Stimulated activated CD8-positive, alpha-beta memory T cell treated with anti-CD3 and anti-CD28 coated beads, Interleukin-15, amount 100 ng/mL, for 48 hours (primary cell): ENCODE measurements at places on chromosomes 2 and 18.
A peak's percentile ranks its signal among the peaks of the same experiment; 100 is the strongest.

DNA sequence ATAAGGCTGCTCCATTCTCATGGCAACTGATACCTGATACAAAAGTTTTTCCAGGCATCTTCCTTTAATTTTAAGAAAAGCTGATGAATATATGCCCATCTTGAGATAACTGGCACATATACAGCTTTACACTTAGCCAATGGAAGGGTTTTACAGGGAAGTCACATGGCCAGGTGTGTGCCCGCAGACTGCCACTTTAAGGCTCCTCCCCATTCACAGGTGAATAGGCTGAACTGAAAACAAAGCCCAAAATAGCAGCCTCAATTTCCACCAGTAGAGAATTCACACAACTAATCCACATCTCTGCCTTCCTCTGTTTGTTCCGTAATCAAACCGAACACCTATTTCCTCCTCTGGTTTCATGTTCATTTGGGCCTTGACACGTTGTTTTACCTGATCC is 9.8 kb upstream of the ME2 start:
- DNase-seq = no peak

GRCh38 chr18:26656944-26657536 is 108.7 kb upstream of the KCTD1 start:
- DNase-seq = no peak

- DNase-seq = no peak
These were observed 463.2 kb downstream of the THSD7B start for GRCh38 chr2:137228566-137228965.

DNA sequence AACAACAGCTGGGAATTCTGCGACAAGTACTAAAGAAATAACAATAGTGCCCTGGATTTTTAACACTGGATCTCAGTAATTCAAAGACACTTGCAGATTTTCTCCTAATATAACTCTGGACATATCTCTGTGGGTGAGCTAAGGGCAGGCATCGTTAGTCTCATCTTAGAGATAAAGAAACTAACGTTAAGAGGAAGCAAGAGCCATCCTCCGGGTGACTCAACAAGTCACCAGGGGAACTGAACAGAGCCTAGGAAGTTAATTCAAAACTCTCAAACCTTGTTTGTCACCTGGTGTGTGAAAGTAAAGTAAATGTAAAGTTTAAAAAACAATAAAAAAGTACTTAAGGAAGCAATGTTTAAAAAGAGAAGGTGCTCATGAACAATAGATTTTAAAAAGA is 41.6 kb upstream of the NRP2 start:
- no peak for DNase-seq

- no peak for DNase-seq
These were observed 130.4 kb upstream of the CYP26B1 start for GRCh38 chr2:72278046-72278445.

- no peak for DNase-seq
These were observed 33.1 kb upstream of the TTC39C start for GRCh38 chr18:23981369-23981980.

DNA sequence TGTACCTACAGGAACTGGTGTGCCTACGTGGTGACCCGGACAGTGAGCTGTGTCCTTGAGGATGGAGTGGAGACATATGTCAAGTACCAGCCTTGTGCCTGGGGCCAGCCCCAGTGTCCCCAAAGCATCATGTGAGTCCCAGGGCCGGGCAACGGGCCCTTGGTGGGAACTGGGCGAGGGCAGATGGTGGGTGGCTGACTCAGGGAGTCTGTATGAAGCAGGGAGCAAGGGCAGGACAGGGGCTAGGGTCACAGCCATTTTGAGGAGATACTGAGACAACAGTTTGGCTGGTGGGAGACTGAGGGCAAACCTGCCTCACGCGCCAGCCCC is 1.7 kb downstream of the EMILIN1 start:
- DNase-seq = no peak

DNA sequence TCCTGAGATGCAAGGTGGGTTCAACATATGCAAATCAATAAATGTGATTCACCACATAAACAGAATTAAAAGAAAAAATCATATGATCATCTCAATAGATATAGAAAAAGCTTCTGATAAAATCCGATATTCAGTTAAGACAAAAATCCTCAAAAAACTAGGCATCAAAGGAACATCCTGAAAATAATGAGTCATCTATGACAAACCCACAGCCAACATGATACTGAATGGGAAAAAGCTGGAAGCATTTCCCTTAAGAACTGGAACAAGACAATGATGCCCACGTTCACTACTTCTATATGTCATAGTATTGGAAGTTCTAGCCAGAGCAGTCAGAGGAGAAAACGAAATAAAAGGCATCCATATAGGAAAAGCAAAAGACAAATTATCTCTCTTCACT is 80.4 kb downstream of the MYO3B start:
- DNase-seq = no peak

DNA sequence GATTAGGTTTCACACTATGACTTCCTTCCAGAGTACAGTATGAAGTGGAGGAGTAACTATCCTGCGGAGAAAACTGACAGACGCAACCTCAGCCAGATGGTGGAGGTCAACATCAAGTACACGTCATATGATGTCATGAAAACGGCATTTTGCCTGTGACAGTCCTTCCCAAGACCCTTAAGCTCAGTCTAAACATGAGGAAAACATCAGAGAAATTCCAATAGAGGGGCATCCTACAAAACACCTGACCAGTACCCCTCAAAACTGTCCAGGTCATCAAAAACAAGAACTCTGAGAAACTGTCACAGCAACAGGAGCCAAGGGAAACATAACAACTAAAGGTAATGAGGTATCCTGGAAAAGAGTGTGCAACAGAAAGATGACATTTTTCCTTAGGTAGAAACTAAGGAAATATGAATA is 1.7 kb downstream of the RNU4ATAC start:
- DNase-seq = no peak

DNA sequence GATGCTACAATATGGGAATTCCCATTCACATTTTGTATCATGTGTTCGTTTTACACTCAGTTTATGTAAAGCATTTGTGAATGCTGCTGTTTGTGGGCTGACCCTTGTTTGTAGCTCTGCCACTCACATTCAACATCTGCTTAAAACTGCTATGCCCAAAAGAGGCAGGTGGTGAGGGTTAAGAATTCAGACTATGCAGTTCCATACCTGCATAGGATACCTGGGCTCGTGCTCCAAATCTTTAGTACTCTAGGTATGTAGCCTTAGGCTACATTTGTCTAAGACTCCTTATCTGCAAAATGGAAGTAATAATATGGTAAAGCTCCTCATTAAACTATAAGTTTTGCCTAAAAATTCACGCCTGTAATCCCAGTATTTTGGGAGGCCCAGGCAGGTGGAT is 199.5 kb downstream of the GPD2 start:
- DNase-seq = no peak

DNA sequence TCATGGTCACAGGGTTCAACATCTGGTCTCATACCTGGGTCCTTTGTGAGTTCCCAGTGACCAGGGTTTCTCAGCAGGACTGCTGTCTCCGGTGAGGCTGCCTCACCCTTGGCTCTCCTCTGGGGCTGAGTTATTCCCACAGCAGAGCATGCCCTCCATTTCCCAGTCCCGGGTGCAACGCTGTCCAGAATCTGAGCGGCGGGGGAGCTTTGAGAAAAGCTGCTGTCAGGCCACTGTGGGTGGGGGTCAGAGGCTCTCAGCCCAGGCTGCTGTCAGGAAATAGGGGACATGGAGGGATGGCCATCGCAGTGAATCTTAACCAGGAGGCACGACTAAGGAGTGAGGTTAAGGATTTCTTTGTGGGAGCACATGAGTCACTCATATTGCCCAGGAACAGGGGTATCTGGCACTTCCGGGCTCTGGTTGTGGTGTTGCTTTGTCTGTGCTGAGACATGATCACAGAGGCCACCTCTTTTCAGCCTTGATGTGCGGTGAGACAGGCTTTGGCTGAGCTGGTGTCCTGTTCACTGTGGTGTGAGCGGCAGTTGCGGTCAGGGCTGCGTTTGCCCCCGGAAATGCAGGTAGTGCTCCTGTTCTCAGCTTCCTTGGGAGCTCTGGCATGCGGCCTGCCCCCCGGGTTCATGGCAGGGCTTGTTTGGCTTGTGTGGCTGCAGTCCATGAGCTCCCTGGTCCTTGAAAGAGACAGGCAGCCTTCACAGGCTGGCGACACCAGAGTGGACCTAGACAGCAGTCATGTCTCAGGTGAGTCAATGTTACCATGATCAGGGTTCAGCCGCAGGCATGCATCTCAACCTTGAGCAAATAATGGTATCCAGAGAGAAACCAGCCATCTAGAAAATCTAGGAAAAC is 310.7 kb upstream of the MYT1L start:
- DNase-seq = no peak

GRCh38 chr2:156192468-156192867 is 140.1 kb downstream of the NR4A2 start:
- DNase-seq = no peak

DNA sequence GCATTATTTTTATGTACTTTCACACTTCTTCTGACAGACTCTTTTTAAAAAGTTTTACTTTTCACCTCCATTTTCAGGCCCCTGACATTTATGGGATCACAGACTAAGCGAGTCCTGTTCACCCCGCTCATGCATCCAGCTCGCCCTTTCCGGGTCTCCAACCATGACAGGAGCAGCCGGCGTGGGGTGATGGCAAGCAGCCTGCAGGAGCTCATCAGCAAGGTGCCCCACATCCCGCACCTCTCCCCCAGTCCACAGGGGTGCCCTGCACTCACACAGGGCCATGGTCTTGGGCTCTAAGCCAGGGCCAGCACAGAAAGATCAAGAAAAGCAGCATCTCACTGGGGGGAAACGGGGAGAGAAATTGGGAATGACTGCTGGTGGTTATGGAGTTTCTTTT is 8.6 kb downstream of the CIDEA start:
- no peak for DNase-seq

DNA sequence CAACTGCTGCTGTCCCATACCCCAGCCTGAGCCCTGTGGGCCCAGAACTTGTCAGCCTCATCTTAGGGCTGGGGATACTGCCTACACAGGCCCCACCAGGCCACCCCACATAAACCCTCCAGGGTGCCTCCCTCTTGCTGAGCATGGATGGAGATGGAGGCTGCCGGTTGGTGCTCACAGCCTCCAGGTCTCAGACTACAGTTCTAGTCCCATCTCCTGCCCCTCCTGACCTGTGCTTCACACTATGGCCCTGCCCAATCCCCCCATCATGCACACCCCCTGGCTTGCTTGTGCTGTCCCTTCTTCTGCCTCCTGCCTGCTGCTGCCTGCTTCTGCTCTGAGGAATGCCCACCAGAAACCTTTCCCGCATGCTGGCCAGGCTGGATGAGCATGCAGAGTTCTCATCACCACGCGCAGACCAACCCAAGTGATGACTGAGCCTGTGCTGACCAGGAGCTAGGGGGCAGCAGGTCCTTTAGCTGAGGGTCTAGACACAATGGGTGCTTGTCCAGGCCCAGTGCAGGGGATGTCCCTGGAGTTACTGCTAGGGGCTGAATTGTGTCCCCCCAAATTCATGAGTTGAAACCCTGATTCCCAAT is 138.4 kb upstream of the HS6ST1 start:
- DNase-seq = no peak

- no peak for DNase-seq
These were observed 48.2 kb upstream of the KDM3A start for GRCh38 chr2:86392873-86393518.

GRCh38 chr2:168529054-168529833 is 73.2 kb downstream of the CERS6 start:
- no peak for DNase-seq

DNA sequence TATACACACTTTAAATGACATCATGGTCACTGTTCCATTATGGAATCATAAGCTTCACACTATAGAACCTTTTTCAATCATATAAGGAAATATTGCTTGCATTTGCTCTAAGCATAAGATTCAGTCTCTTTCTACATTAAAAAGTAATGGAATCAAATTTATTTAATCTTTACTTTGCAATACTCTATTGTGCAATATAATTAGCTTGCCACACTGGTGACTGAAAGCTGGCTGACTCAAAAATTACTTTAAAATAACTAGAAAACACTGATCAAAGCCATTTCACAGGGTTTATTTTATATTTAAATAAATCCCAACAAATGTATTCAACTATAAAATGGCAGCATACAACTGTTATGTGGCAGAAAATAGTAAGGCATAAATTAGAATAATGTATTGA is 13.2 kb upstream of the ORC2 start:
- DNase-seq = no peak

DNA sequence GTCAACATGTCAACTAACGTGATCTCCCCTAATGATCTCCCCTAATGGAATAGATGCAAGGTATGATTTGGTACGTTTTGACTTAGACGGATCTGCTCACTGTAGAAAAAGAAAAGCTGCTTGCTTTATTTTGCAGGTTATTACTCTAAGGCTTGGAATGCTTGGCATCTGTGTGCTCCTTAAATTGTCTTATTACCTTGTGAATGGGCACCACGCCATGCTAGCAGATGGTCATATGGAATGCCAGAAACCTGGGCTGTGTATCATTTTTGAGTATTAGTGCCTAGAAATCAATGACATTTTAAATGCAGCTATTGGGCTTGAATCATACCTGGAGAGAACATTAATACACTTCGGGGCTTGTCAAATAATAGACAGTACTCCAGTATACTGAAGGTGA is 16.5 kb upstream of the FIGN start:
- no peak for DNase-seq

- no peak for DNase-seq
These were observed 977.3 kb upstream of the CDH2 start for GRCh38 chr18:29154196-29154757.

DNA sequence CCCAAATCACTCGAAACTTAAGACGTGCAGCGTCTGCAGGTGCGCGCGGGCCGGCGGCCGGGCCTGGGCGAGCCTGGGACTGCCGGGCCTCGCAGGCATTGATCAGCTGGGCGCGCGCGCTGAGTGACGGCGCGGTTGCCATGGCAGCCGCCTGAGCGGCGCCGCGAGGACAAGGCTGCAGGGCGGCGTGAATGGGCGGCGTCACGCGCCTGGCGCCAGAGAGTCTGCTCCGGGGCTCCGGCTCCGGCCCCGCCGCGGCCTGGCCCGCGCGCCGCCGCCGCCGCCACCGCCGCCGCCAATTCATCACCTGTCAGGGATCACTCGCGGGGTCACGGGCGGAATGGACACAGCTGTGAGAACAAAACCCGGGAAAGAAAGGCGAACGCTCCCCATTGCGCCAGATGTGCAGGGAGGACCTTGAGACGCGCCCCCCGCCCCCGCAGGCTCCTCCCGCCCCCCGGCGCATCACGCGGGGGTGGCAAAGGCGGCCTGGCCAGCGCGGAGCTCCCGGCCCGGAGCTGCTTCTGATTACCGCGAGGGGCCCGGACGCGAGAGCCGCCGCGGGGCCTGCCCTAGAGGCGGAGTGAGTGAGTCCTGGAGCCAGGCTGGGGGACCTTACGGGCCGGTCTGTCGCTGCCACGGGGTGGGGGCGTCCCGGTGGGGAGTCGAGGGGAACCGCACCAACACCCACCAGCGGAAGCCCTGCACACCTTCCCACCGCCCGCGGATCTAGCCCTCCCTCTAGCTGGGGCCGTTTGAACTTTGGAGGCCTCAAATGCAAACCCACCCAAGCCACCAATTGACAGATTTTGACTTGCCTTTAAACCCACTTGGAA is 2.9 kb upstream of the ID2 start:
- DNase-seq = peak; percentile 87
